ENCODE measurements at places on chromosomes 1 and 21.
A peak's percentile ranks its signal among the peaks of the same experiment; 100 is the strongest.

DNA sequence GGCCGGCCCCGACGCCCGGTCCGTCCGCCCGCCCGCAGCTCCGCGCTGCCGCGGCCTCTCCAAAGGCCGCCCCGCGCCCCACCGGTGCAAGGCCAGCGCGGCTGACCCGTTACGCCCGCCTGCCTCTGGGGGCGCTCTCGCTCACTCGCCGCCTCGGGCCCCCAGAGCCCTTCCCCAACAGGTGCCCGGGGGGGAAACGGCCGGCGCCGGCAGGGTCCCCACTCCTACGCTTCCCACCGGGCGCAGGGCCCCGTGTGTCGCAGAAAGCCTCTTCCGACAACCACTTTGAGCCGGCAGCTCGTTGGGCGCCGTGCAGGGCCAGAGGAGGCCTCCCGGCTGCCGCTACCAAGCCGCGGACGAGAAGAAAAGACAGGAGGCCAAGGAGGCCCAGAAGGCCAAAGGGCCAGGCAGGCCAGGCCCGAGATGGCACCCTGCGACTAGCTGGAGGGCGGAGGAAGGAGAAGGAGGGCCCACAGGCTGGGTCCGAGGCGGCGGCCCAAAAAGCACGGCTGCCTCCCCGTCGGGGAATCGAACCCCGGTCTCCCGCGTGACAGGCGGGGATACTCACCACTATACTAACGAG, 64.9 kb upstream of the FCGR2A start:
- DNase-seq, result peak; percentile 10

- no peak for DNase-seq
These were observed 23.8 kb downstream of the RPS27 start for GRCh38 chr1:154014154-154014907.

GRCh38 chr1:1130206-1131120, 14.6 kb upstream of the C1orf159 start:
- DNase-seq, result no peak

DNA sequence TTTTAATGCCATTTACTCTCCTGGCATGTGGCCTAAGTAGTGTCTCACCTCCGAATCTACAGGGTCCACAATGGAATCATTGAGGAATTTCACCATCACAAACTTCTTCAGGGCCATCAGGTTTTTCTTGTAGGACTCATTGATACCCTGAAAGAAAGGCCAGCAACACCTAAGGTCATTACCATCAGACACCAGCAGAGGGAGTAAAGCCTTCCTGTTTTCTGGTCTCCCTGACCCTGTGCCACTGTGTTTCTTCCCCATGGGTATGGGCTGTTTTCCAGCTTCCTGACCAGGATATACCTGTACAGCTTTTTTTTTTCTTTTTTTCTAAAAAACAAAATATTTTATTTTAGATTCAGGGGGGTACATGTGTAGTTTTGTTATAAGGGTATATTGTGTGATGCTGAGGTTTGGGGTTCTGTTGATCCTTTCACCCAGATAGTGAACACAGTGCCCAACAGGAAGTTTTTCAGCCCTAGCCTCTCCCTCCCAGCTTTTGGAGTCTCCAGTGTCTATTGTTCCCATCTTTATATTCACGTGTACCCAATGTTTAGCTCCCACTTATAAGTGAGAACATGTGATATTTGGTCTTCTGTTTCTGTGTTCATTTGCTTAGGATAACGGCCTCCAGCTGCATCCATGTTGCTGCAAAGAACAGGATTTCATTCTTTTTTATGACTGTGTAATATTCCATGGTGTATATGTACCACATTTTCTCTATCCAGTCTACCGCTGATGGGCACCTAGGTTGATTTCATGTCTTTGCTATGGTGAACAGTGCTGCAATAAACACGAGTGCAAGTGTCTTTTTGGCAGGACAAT, 18.3 kb downstream of the PPT1 start:
- DNase-seq, result peak; percentile 31

DNA sequence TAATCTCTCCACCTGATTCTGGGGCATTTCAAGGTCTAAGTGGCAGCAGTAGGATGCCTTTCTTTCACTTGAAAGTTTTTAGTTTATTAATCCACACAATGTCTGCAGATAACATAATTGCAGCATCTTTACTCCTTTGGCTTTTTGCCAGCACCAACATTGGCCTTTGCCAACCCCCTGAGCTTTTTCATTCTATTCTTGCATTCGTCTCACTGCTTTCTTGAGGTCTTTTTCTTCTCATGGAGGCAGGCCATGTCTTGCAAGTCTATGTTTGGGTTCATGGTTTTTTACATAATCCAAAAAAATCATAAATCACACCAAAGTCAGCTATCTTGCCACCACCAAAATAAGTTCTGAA, 30.4 kb upstream of the COG2 start:
- no peak for DNase-seq
